Cardiac muscle cell (in vitro differentiated cells and primary cell): ENCODE measurements at places on chromosomes 3 and 15. TPM values are rescaled to one million over a fixed set of nuclear protein-coding genes. Genes with fewer than 3 reads are reported as not detected.

The HSPBAP1 gene
- polyA plus RNA-seq: 2.5 and 7.2 TPM in 2 replicates

The PAK2 gene
- 18.5 and 35.4 TPM in 2 replicates for polyA plus RNA-seq

The ATP13A3 gene
- 51.8 and 74.5 TPM in 2 replicates for polyA plus RNA-seq

- DNase-seq: no peak
These were observed 325.2 kb upstream of the CTNNB1 start for GRCh38 chr3:40873934-40874699.

GRCh38 chr3:3707858-3708768 is 91.1 kb upstream of the LRRN1 start:
- no peak for DNase-seq
